ENCODE measurements at places on chromosomes 2 and 18.
A peak's percentile ranks its signal among the peaks of the same experiment; 100 is the strongest.

DNA sequence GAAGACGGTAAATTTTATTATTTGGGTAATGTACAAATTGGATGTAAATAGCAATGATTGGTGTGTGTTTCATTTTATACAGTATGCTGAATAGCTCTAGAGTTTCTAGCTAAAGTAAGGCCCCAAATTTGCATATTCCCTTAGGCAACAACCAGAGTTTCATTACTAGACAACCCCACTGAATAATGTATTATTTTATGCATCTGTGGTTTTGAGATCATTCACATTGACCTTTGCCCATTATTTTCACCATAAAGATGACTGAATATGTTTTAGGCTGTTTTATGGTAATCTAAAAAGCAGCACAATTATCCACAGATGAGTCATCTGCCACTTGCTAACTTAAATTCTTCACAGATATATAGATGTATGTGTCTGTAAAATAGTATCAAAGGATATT, 44.5 kb upstream of the C2orf74 start:
- no peaks in the 10 kb centered on the region for H3K4me1 ChIP-seq
- H3K27ac ChIP-seq: no peak overlapping the region
- no peak overlapping the region for H3K4me3 ChIP-seq
- H3K27me3 ChIP-seq: no peaks in the 10 kb centered on the region
- H3K36me3 ChIP-seq: peaks cover 28% of the 10 kb centered on the region

GRCh38 chr18:30967701-30968100, 74.8 kb downstream of the DSC3 start:
- no peaks in the 10 kb centered on the region for H3K4me1 ChIP-seq
- H3K4me3 ChIP-seq: no peak overlapping the region

- no peak overlapping the region for H3K27ac ChIP-seq
- H3K27me3 ChIP-seq: no peaks in the 10 kb centered on the region
- no peak for DNase-seq
- H3K4me3 ChIP-seq: no peak overlapping the region
Observed at GRCh38 chr2:70523996-70524965, 29.3 kb downstream of the TGFA start.

GRCh38 chr2:25250331-25251070, 82.1 kb upstream of the POMC start:
- H3K4me3 ChIP-seq: peak overlapping the region; percentile 62
- no peak overlapping the region for H3K27ac ChIP-seq
- H3K27me3 ChIP-seq: no peaks in the 10 kb centered on the region
- peaks cover 26% of the 10 kb centered on the region for H3K4me1 ChIP-seq
- no peaks in the 10 kb centered on the region for H3K36me3 ChIP-seq

DNA sequence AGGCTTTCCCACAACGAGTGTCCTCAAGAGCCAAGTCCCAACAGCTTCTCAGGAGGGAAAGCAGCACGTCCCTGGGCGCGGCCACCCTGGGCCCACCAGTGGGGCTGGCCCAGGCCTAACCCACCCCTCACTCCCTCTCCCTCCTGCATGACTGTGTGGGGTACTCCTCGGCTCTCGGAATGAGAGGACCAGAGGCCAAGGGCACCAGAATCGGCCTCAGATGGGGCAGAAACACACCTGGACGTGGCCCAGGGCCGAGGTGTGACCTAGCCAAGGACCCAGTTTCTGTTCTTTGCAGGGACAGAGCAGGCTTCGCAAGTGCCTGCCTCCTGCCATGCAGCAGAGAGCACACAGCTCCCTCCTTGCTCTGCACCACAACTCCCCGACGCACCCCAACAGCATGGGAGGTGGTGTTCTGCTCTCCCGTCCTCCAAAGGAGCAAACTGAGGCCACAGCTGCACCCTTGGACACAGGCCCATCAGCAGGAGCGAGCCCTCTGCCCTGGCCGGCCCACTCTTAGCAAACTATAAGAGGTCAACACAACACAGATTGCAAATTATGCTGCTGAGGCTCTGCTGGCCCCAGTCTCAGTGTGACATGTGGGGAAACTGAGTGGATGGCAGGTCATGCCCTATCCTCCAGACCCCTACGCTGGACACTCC, 19.7 kb downstream of the HS6ST1 start:
- H3K4me1 ChIP-seq: no peaks in the 10 kb centered on the region
- H3K36me3 ChIP-seq: no peaks in the 10 kb centered on the region
- H3K27me3 ChIP-seq: no peaks in the 10 kb centered on the region
- no peak overlapping the region for H3K4me3 ChIP-seq

Measured in neural progenitor cell (in vitro differentiated cells).